Mammary microvascular endothelial cell (primary cell): ENCODE measurements at places on chromosomes 7 and 10. TPM values are rescaled to one million over a fixed set of nuclear protein-coding genes. Genes with fewer than 3 reads are reported as not detected.

SGPL1 gene
- 8.5 and 10.1 TPM in 2 replicates for total RNA-seq

JMJD1C gene
- 86.7 and 107 TPM in 2 replicates for total RNA-seq

PDE6C gene
- not detected in 2 replicates for total RNA-seq

INSYN2A gene
- total RNA-seq, result 0.05 and 0.07 TPM in 2 replicates

OR2A1 gene
- total RNA-seq, result not detected in 2 replicates

PLCE1 gene
- 0.10 and 0.13 TPM in 2 replicates for total RNA-seq

PON3 gene
- not detected in 2 replicates for total RNA-seq
